PC-9 (cell line): ENCODE measurements at places on chromosomes 2 and 18.
A peak's percentile ranks its signal among the peaks of the same experiment; 100 is the strongest.

DNA sequence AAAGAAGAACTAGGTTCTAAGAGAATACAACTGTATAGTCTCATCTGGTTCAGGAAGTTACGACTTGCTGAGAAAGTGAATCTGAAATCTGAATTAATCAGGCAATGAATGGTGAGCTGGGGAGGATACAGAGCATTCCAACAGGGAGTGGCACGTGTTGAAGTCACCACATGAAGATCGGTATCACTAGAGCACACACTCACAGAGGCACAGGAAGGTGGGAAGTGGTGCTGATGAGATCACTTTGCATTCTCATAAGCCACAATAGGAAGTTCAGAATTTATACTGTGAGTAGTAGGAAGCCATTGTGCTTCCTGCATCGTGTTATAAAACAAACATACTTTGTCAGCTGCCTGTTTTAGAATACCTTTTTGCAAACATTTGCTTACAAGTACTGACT lies 615.0 kb upstream of the DDX18 start:
- no peak for DNase-seq

- DNase-seq = no peak
These were observed 35.6 kb downstream of the BMP10 start for GRCh38 chr2:68835621-68836020.

DNA sequence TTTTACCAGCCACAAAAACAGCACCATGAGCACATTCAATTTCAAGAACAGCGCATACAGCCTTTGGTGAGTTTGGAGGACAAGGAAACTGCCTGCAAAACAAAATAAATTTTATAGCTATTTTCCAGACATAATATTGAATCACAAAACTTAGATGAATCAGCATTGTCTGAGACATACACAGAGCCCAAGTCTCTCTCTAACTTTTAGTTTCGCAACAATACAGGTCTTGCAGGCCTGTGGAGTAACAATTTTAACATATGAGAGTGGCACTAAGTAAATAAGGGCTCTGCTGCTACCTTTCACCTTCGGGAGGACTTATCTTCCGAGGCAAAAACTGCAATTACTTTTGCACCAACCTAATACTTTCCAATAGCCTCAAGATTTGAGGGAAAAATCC lies 56.1 kb upstream of the PEX13 start:
- peak; percentile 28 for DNase-seq

DNA sequence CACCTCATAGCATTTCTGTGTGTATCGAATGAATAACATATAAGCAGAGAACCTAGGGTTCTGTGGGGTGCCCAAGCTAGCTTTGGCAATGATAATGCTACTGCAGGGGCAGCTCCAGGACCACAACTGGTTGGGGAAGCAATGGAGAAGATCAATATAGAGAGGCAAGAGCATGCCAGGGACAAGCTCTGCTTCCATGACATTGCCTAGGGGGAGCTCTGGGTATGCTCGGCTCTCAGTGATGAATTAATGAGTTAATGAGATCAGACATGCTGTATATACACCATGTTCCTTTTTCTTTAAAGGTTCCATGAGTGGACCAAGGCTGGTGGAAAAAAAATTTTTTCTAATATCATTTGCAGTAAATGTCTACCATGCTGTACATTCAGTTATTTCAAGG lies 618.4 kb downstream of the BCL11A start:
- no peak for DNase-seq

- peak; percentile 67 for DNase-seq
These were observed 96.0 kb downstream of the HNMT start for GRCh38 chr2:138060301-138060635.

DNA sequence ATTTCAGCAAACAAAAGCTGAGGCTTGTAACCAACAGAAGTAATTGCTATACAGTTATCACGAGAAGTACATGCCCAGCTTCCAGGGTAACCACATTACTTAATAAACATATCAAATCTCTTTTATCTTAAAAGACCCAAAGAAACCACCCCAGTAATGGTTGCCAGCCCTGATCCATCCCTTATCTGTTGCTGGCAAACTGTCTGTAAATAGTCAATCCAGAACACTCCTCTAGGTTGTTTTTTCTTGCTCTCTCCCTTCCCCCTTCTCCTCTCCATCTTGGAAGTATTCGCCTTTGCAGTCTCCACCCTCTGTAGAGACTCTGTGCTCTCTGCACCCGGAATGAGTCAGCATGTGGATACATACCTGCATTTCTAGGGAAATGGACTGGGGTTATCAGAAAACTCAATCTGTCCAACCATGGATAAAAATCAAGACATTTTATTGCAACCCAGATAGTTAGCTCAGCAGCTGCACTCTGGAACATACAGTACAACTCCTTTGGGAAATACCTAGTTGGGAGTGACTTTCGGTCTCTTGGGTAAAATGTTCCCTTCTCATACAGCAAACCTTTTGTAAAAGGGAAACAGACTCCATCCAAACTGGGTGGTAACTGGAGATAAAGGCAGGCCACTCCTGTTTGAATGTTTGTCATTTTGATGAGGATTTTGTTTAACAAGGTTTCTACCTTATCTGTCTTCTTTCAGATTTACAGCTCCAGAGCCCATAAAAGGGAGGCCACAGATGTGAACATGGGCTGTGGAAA lies 123.5 kb upstream of the FOSL2 start:
- DNase-seq = peak; percentile 93

DNA sequence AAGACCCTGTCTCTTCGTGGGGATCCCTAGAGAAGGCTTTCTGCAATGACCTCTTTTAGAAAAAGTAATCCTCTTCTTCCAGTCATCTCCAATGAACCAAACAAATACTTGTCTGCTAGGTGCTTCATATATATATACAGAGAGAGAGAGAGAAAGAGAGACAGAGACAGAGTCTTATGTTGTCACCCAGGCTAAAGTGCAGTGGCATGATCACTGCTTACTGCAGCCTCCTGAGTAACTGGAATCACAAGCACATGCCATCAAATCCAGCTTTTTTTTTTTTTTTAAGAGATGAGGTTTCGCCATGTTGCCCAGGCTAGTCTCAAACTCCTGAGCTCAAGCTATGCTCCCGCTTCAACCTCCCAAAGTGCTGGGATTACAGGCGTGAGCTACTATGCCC lies 18.6 kb upstream of the PKDCC start:
- DNase-seq = no peak

DNA sequence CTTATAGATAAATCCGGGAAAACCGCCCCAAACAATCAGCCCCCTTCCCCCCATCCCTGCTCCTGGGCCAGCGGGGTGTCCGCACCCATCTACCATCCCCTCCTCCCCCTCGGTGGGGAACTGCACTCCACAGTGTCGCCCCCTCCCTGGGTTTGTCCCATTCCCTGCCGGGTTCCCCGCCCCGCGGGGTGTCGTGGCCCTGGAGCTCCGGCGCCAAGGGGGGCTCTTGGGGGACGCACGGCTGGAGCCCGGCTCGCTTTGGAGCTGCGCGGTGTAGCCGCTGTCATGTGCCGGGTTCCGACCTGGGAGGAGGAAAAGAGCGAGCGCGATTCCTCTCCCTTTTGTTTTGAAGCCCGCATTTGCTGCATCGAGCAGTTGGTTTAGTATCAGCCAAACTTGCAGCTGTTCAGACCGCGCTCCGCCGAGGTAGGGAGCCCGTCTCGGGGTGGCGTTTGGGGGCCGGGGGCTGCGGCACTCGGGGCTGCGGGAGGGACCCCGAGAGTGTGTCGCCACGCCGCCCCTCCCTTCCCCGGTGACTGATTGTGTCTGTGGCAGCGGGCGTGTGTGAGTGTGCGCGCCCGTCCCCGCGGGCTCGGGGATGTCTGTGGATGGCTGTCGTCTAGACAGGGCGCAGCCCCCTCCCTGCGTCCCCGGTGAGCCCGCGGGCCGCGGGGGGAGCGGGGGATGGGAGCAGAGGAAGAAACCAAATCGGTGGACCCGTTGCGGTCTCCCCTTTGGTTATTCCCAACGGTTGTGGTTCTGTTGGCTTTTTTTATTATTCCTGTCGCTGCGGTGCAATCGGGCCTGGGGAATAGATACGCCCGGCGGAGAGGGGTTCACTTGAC lies 797 bp downstream of the CTIF start:
- DNase-seq = no peak

GRCh38 chr18:6718267-6718666 lies 11.2 kb upstream of the ARHGAP28 start:
- no peak for DNase-seq

GRCh38 chr2:199742884-199743283 lies 108.1 kb downstream of the FTCDNL1 start:
- DNase-seq = no peak

DNA sequence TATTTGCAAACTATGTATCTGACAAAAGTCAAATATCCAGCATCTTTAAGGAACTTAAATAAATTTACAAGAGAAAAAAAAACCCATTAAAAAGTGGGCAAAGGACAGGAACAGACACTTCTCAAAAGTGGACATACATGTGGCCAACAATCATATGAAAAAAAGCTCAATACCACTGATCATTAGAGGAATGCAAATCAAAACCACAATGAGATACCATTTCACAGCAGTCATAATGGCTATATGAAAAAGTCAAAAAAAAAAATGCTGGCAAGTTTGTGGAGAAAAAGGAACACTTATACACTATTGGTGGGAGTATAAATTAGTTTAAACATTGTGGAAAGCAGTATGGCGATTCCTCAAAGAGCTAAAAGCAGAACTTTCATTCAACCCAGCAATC lies 130.3 kb upstream of the LHCGR start:
- DNase-seq = no peak

DNA sequence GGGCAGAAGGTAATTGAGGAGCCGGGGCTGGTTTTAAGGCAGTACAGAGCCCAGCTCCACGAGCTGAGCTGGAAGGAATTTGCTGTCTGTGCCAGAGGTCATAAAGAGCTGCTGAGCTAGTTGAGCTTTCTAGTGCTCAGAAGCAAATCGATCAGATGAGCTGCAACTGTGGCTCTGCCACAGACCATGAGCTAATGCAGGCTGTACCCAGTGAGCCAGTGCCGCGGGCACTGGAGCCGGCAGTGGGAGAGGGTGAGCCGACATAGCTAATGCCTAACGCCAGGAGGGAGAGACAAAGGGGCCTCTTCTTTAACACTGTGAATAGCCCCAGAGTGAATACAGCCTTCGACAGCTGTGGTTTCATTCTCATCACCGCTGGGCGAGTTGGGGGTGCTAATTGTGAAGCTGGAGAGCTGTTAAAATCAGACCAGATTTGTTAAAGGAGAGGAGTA lies 410.1 kb upstream of the TCF4 start:
- no peak for DNase-seq

DNA sequence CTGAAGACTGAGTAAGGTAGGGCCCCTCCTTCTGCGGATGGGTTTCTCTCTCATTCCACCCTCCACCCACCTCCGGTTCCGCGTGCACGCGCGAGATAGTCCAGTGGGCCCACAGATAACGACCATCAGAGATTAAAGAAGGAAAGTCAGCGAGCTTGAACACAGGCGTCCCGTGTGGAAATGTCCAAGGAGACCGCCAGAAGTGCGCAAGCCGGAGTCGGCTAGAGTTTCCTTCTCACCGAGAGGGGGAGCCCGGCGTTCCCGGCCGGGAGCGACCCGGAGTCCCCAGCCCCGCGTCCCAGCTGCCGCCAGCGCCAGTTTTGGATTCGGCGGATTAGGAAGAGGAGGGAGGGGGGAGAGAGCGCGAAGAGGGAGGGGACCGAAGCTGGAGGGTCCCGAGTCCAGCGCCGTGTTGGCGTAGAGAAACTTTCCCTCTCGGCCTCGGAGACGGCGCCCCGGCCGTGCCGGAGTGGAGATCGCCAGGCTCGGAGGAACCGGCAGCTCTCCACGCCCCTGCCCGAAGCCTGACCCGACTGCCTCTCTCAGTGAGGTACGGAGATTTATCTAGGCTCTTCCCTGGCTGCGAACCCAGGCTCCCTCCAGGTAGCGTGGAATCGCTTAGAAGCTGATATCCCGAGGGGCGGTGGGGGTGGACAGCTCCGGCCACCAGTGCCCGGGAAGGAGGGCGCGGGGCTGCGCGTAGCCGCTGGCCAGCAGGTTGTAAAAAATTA lies at the start of gene GULP1:
Gene GULP1 (plus strand): TSS at position 258 of the 731 bp plus-strand sequence. CDS start 185,829 bp downstream, outside the sequence.
- peak; percentile 59 for DNase-seq

DNA sequence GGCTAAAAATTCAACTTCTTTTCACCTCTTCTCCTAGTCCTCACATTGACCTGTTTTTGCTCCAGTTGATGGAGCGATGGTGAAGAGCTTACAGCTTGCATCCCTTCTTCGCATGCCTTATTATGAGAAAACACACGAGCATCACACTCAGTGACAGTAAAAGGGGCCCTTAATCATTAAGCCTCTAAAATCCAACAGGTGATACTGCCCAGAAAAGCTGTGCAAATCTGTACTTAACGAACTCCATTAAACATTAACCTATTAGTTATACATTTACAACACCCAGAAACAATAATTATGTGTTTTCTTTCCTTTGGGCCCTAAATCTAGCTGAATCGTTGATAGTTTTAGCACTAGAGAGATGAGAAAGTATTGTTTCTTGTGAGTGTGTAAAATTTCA lies 54.8 kb downstream of the LAMA1 start:
- DNase-seq = no peak

- no peak for DNase-seq
These were observed 39.4 kb upstream of the GPC1 start for GRCh38 chr2:240395896-240396622.

GRCh38 chr2:191565647-191566198 lies 112.2 kb upstream of the NABP1 start:
- no peak for DNase-seq

- peak; percentile 70 for DNase-seq
These were observed 7.6 kb upstream of the CHRNA1 start for GRCh38 chr2:174771631-174772471.

DNA sequence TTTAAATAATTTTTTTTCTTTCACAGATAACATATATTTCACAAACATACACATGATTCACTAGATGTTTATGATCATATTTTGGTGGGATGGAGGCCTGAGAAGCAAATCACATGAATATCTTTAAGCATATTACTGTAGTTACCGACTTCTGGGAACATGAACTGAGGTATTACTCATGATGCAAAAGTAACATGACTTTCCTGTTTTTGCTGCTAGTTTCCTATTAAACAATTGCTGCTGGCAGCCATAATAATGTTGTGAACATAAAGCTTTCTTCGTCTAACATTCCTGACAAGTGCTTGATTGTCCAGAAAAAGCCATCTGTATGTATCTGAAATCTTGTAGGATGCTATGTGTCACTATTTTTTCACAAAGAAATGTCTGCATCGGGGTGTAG lies 145.4 kb downstream of the MTX2 start:
- no peak for DNase-seq

DNA sequence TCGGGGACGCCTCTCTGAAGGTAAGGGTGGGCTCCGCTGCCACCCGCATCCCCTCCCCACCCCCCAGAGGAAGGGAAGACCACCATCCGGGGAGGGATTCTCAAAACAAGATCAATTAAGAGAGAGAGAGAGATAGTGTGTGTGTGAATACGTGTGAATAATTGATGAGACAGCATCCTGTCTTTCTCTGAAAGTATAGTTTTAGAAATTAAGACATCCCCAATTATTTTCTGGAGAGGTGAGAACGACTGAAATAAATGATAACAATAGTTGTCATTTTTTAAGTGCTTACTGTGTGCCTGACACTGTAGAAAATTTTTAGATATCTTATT lies 751 bp downstream of the IL18R1 start:
- no peak for DNase-seq

- DNase-seq = no peak
These were observed 237.6 kb downstream of the PRKCE start for GRCh38 chr2:45889053-45889452.

- no peak for DNase-seq
These were observed 29.9 kb downstream of the DAPL1 start for GRCh38 chr2:158825021-158825420.
